Endothelial cell (in vitro differentiated cells): ENCODE measurements at places on chromosomes 12 and 14. TPM values are rescaled to one million over a fixed set of nuclear protein-coding genes. Genes with fewer than 3 reads are reported as not detected.

DNA sequence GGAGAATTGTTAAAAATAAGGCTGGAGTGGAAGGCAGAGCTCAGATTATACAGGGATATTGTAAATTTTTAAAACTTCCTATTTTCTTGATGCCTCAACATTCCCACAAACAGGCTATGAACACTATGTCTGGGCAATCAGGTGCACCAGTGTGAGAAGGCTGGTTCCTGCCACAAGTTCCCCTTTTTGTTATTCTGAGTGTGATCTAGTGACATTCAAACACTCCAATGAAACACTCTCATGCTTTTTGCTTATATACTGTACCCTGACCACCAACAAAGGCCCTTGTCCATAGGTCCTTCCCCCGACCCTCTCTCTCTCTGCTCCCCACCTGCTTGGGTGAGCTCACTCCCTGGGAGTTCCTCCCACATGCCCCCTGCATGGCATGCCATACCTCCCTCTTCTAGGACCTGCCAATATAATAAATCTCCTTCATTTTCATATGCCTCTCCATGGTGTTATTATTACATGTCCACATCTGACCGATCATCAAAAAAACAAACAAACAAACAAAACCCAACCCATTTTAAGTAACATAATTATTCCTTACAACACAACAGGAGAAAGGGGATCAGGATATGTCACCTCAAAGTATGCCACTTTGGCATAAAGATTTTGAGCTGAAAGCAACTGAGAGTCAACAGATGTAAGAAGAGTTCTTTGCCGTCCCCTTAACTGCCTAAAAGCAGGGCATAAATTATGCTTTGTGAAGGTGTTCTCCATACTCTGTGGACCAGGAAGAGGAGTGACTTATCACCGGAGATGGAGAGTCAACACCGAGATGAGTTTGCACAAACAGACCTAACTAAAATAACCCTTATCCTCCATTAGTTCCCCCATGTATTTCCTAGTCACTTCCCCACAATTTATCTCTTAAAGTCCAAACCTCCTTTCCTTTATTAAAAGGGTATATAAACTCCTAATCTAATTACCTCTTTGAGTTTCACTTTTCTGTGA lies 42.5 kb upstream of the CATSPERB start:
- H3K27ac ChIP-seq = no peak overlapping the region
- no peaks in the 10 kb centered on the region for H3K36me3 ChIP-seq
- H3K4me1 ChIP-seq = peaks cover 10% of the 10 kb centered on the region
- H3K4me3 ChIP-seq = no peak overlapping the region

DNA sequence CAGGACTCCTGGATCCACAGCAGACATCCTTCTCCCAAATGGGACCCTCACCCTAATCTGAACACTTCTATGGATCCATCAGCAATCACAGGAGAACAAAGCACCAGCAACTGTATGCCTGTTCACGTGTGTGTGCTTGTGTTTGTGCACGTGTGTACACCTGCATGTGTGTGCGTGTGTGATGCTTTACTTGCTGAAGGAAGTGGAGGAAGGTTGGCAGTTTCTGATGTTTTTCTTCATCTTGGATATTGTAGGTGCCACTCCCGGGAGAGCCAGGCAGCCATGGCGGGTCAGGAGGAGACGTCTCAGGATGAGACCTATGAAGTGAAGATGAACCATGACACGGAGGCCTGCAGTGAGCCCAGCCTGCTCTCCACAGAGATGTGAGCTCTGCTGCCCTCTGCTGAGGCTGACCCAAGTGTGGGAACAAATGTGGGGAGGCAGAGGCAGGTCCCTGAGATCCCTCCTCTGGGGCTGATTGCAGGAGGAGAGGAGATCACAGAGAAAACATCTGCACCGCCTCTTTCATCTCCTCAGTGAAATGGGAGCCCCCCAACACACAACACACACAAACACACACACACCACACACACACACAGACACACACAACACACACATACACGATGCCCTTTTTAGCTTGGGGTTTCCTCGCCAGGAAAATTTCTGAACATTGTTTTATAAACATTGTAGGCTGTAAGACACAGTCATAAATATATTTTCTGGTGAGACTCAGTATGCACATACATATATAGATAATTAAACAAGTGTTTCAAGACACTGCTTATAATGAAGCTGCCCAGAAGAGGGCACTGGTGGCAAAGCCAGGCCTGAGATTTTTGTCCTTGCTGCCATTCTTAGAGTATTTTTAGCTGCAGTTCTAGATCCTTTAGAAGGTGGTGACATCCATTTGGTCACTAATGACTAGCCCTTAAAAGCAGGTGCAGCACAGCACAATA lies 112.2 kb upstream of the FKBP4 start:
- peaks cover 20% of the 10 kb centered on the region for H3K36me3 ChIP-seq
- H3K4me1 ChIP-seq = peaks cover 18% of the 10 kb centered on the region
- peaks cover 15% of the 10 kb centered on the region for H3K27me3 ChIP-seq
- peak overlapping the region; percentile 58 for H3K27ac ChIP-seq
- DNase-seq = peak; percentile 61

- H3K27me3 ChIP-seq = peaks cover 13% of the 10 kb centered on the region
- no peaks in the 10 kb centered on the region for H3K36me3 ChIP-seq
- H3K4me1 ChIP-seq = peaks cover 21% of the 10 kb centered on the region
- no peak overlapping the region for H3K27ac ChIP-seq
These were observed 90.5 kb downstream of the RFLNA start for GRCh38 chr12:124385219-124385969.

DNA sequence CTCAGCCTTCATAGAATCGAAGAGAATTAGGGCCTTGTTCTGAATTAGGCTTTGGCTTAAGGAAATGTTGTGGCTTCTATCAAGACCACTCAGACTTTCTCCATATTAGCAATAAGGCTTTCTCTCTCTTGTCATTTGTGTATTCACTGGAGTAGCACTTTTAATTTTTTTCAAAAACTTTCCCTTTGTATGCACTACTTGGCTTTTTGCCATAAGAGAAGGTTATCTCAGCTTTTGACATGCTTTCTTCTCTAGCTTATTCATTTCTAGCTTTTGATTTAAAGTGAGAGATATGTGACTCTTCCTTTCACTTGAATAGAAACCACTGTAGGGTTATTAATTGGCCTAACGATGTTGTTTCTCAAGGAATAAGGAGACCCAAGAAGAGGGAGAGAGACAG lies 244.2 kb downstream of the GPHN start:
- H3K27ac ChIP-seq = no peak overlapping the region
- H3K4me3 ChIP-seq = no peak overlapping the region
- H3K27me3 ChIP-seq = no peaks in the 10 kb centered on the region
- no peak for DNase-seq
- H3K36me3 ChIP-seq = no peaks in the 10 kb centered on the region

DNA sequence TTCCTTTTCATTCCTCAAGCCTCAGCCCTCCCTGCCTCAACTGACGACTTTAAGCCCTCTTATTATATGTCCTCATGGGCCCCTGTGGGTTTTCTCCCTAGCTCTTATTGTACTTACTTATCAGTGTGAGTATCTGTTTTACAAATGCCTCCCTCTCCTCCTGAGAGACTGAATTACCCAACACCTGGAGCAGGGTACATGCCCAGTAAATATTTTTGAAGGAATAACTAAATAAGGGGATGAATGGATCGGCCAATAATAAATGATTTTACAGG lies 95.8 kb upstream of the SLC35F4 start:
- H3K27me3 ChIP-seq = peaks cover 4% of the 10 kb centered on the region
- H3K36me3 ChIP-seq = no peaks in the 10 kb centered on the region
- DNase-seq = no peak
- H3K27ac ChIP-seq = no peak overlapping the region
- peaks cover 14% of the 10 kb centered on the region for H3K4me1 ChIP-seq
- no peak overlapping the region for H3K4me3 ChIP-seq

DNA sequence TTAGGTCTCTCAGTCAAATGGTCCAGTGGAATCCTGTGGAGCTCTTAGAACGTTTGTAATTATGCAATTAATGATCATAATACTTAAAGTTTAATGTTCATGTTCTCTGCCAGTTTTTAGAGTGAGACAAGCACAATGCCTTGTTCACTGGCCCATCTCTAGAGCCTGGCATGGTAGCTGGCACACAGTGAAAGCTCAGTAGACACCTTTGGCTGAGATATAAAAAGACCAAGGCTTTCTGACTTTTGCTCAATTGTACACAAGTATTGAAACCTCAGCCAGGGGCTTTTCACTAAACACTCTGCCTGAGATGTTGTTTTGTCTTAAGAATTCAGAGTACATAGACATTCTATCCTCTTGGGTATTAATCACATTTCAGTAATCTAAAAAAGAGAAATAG lies 241.8 kb upstream of the ATP2B1 start:
- H3K27me3 ChIP-seq = peaks cover 4% of the 10 kb centered on the region
- no peak overlapping the region for H3K4me3 ChIP-seq
- no peaks in the 10 kb centered on the region for H3K36me3 ChIP-seq
- H3K4me1 ChIP-seq = peaks cover 26% of the 10 kb centered on the region

- no peak overlapping the region for H3K4me3 ChIP-seq
- peaks cover 7% of the 10 kb centered on the region for H3K36me3 ChIP-seq
- H3K27ac ChIP-seq = no peak overlapping the region
- DNase-seq = no peak
- peaks cover 3% of the 10 kb centered on the region for H3K4me1 ChIP-seq
These were observed 15.0 kb upstream of the AKAP5 start for GRCh38 chr14:64450255-64450654.

UNC79 gene
- total RNA-seq = 0.69 TPM

ACOT4 gene
- total RNA-seq = 0.44 TPM
